Tracheal epithelial cell (primary cell): ENCODE measurements at places on chromosomes 13 and 19. TPM values are rescaled to one million over a fixed set of nuclear protein-coding genes. Genes with fewer than 3 reads are reported as not detected.

Gene KLK7
- total RNA-seq: 3.2 and 13.0 TPM in 2 replicates

Gene PDE4C
- 0.43 TPM in 1 of 2 replicates, not detected in the other for total RNA-seq

Gene APOC4
- not detected in 2 replicates for total RNA-seq

Gene SSC5D
- 0.24 TPM in 1 of 2 replicates, not detected in the other for total RNA-seq

Gene MTIF3
- total RNA-seq: 57.4 and 71.4 TPM in 2 replicates

Gene HMG20B
- 51.8 and 87.7 TPM in 2 replicates for total RNA-seq

Gene CASP14
- 0.21 and 0.72 TPM in 2 replicates for total RNA-seq

Gene EXOC3L2
- total RNA-seq: 0.24 and 0.64 TPM in 2 replicates

Gene ERICH6B
- total RNA-seq: not detected in 2 replicates

Gene KCNK6
- total RNA-seq: 19.8 and 25.1 TPM in 2 replicates

Gene ZNF296
- total RNA-seq: 0.48 and 0.64 TPM in 2 replicates

Gene PROSER3
- total RNA-seq: 2.9 and 4.0 TPM in 2 replicates

Gene TMEM205
- total RNA-seq: 128 and 178 TPM in 2 replicates

Gene RAP2A
- 35.6 and 37.1 TPM in 2 replicates for total RNA-seq

Gene F10
- total RNA-seq: not detected in 2 replicates

Gene RGCC
- total RNA-seq: 1.9 and 26.4 TPM in 2 replicates

Gene CYP2A6
- not detected in 2 replicates for total RNA-seq

Gene PCDH17
- not detected in 2 replicates for total RNA-seq

Gene IGFLR1
- total RNA-seq: not detected in 2 replicates
